ENCODE measurements at places on chromosomes 3 and 15.

DNA sequence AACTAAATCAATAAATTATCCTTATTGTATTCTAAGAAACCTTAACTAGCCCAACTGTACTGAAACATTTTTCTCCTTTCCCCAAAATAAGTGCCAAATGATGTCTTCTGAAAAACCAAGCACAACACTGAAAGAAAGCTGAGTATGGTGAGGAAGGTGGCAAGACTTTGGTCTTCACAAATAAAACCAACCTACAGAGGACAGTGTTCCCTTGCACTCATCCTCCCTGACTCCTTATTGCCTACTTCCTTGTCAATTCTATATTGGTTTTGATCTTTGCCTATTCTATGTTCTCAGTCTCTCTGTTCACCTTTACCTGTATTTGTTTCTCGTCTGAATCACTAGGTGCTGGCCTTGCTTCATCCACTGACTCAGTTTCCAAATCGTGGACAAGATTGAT is 490.1 kb upstream of the ZNF385D start:
- DNase-seq, result no peak

DNA sequence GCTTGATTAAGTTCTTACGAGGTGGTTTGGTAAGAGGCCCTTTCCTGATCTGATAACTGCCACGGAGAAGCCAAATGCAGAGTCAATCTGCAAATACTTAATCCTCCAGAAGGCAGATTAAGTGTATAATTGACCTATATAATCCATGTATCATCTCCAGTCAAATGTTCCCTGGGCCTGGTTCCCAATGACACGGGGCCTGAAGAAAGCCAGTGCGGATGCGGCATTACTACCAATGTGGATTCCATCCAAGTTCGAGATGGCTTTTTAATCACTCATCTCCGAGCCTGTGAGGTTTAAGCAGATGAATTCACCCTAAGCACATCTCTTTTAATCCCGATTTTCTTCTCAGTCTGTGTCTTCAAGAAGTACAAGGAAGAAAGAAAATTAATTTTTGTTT is 60.0 kb upstream of the FEZF2 start:
- no peak for DNase-seq

DNA sequence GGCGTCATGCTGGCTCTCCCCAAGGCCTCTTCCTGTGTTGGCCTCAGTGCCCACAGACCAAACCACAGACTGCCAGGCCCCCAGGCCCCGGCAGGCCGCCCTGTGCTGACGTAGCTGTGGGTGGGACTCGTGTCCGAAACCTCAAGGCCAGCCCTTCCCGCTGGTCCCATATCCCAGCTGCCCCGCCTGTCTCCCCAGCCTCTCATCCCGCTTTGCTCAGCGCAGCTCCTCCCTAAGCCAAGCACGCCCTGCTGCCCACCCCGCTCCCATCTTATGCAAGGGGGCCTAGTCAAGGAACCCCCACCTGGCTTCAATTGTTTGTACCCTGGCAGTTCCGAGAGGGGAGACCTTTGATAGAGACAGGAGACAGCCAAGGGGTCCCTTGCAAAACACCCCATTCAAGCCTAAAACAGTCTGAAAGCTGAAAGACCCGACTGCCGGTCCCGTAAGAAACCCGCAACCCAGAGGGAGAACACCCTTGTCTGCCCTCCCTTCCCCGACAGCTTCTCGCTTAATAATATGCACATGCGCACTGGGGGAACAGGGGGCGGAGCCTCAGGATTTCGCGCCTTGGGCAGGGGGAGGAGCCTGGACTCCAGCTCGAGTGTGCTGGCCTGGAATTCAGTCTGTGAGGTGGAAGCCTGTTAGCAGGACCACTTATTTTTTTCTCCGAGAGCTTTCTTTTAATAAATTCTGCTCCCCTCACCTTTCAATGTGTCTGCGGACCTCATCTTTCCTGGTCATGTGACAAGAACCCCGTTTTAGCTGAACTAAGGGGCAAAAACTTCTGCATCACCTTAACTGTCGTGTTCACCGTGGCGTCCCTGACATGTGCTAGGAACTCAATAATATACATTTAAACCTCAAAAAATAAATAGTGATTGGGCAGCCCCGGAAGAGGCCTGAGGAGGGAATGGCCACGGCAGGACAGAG is 17.2 kb downstream of the TNFAIP8L3 start:
- peak; percentile 33 for DNase-seq

- DNase-seq, result no peak
These were observed 90.4 kb downstream of the PRICKLE2 start for GRCh38 chr3:64134882-64135281.

GRCh38 chr3:61613666-61614065 is 52.3 kb downstream of the PTPRG start:
- no peak for DNase-seq

DNA sequence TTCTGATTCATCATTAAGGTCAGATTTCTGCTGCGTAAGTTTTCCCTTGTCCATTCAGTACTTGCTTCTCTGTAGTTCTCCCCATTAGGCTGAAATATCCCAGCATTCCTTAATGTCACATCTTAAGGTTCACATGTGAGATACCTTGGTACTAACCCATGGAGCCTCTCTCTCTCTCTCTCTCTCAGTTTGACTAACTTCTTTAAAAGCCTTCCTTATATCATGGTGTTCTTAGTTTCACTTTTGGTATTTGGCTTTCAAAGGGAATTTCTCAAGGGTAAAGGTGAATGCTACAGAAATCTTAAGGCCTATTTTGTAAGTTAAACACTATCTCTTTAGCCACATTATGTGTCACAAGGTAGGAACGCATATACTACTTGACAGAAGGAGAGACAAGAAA is 427.3 kb upstream of the ZNF717 start:
- no peak for DNase-seq
